ENCODE measurements at places on chromosomes 4 and X.

- DNase-seq, result no peak
These were observed 13.8 kb downstream of the DGKQ start for GRCh38 chr4:959338-960139.

DNA sequence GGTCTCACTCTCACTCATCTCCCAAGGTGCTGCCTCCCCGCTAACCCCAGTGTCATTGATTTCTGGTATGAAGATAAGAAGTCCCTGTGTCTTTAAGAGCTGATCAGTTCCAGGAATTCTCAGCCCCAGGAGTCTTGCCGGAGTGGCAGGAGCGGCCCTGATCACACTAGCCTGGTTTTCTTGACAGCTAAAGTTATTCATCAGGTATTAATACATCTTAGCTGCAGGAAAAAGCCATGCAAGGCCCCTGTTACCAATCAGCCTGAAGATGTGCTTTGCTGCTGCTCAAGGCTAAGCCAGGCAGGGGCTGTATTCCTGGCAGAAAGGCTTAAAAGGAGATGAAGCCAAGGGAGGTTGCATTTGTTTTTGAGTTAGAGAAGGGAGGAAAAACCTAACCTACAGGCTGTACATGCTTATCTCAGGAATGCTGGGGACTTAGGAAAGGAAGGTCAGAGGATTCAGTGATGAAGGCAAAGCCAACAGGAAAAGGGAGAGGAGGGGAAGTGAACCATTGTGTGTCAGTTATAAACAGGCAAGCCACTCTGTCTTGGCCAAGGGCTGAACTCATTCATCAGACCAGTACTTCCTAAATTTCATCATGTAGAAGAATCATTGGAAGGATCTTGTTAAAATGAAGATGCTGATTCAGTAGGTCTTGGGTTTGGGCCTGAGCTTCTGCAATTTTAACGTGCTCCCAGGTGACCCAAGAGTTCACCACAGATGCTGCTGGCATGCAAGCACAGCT is 8.6 kb downstream of the SRPX start:
- no peak for DNase-seq

- DNase-seq, result no peak
These were observed 89.4 kb upstream of the AFAP1 start for GRCh38 chr4:8028884-8029568.

GRCh38 chrX:155893521-155893920 is 12.4 kb downstream of the VAMP7 start:
- no peak for DNase-seq

- DNase-seq, result no peak
These were observed 1.5 kb downstream of the MGARP start for GRCh38 chr4:139278485-139278884.

- DNase-seq, result no peak
These were observed 23.1 kb upstream of the NAP1L5 start for GRCh38 chr4:88720451-88721428.
